Sigmoid colon (tissue), 7 donors: ENCODE measurements at places on chromosomes 12 and 14. TPM values are rescaled to one million over a fixed set of nuclear protein-coding genes. Genes with fewer than 3 reads are reported as not detected.

- H3K36me3 ChIP-seq: no peaks in the 10 kb centered on the region
- no peak overlapping the region for H3K27ac ChIP-seq
- no peaks in the 10 kb centered on the region for H3K27me3 ChIP-seq
- H3K4me3 ChIP-seq: no peak overlapping the region
Observed at GRCh38 chr12:3888659-3889058, 15.5 kb upstream of the PARP11 start.

GRCh38 chr12:15603474-15604085, 185.6 kb downstream of the EPS8 start:
- peaks cover 11% of the 10 kb centered on the region for H3K4me1 ChIP-seq
- no peaks in the 10 kb centered on the region for H3K36me3 ChIP-seq
- no peak overlapping the region for H3K27ac ChIP-seq
- H3K27me3 ChIP-seq: no peaks in the 10 kb centered on the region
- no peak for DNase-seq
- H3K4me3 ChIP-seq: no peak overlapping the region

DNA sequence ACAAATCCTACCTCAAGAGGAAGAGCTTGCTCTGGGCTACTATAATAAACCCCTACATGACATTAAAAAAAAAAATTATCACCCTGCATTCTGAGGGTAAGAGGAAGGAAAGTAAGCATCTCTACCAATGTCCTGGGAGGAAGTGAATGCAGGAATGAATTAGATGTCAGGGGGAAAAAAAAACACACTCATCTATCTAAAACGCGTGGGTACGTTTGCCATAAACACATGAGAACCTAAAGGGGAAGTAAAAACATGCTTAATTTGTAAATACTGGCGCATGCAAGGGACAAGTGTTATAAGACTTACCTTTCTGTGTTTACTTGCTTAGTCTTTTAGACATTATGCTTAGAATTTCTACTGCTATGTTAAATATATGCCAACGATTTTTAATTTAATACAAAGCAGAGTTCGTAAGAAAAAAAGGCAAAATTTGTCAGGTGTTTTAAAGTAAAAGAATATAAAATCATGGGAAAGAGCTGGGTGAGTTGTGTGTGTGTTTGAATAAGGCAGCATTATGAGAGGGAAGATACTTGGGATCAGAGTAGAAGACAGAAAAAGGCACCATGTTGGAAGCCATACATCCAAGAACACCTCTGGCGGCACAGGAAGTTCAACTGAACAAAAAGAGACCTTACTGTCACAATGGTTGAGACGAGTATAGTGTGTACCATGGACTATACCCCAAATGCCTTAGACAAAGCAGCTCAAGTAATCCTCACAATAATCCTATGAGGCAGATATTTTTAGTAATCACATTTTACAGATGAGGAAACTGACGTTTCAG, 1.5 kb downstream of the TMED8 start:
- no peak for DNase-seq
- H3K27ac ChIP-seq: no peak overlapping the region
- no peaks in the 10 kb centered on the region for H3K27me3 ChIP-seq

DNA sequence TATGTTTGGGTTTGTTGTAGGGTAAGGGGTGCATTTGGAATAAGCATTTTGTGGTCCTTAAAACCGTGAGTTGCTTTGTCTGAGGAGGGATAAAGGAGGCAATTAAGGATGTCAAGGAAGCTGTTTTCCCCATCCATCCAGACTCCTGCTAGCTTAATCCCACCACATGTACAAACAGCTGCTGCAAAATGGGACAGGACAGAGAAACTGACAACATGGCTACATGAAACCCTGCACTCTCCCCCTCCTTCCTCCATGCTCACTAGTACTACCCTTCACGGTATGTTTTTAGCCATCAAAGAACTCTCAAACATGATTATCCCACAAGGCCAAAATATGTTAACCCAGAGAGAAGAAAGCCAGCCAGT, 20.6 kb downstream of the ST8SIA1 start:
- no peak overlapping the region for H3K4me3 ChIP-seq
- H3K4me1 ChIP-seq: peaks cover 25% of the 10 kb centered on the region
- no peak overlapping the region for H3K27ac ChIP-seq
- no peaks in the 10 kb centered on the region for H3K36me3 ChIP-seq
- no peaks in the 10 kb centered on the region for H3K27me3 ChIP-seq
- no peak for DNase-seq

- peak overlapping the region; percentile 53 for H3K27ac ChIP-seq
- H3K4me1 ChIP-seq: peaks cover 10% of the 10 kb centered on the region
- DNase-seq: no peak
- H3K27me3 ChIP-seq: no peaks in the 10 kb centered on the region
Observed at GRCh38 chr14:71680736-71681387, 251.4 kb upstream of the RGS6 start.

GRCh38 chr14:51845811-51846210, 14.6 kb upstream of the GNG2 start:
- no peaks in the 10 kb centered on the region for H3K4me1 ChIP-seq
- no peak for DNase-seq
- H3K27me3 ChIP-seq: no peaks in the 10 kb centered on the region
- no peak overlapping the region for H3K4me3 ChIP-seq
- no peak overlapping the region for H3K27ac ChIP-seq
- no peaks in the 10 kb centered on the region for H3K36me3 ChIP-seq

DNA sequence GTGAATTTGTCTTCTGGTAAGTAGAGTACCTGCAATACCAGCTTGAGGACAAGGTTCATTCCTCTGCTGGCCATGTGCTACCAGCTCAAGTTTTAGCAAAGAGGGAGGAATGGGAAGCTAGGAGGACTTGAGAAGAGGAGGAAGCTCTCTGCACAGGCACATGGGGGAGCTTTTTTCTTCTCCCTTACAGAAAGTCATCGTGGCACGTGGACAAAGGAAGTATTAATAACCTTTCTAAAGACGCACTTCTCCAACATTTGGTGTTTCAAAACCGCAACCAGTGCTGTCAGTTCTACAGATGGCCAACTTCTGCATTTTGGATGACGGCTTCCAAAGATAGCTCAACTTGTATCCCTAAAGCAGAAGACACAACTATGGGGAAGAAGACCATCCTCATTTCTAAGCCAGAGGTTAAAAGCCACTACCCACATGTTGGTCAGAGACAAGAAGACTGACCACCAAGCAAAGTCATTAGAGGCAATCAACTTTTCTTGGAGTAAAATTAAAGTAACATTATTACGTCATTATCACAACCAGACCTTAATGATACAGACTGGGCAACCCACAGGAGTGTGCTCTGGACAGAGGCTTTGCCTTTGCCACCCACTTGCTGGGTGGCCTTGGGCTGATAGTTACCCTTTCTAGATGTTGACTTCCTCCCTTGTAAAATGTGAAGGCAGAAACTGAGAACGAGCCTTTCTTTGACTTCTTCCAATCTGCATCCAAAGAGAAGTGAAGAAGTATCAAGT, 12.3 kb upstream of the TMED10 start:
- no peaks in the 10 kb centered on the region for H3K27me3 ChIP-seq
- H3K27ac ChIP-seq: no peak overlapping the region
- DNase-seq: no peak
- H3K4me3 ChIP-seq: no peak overlapping the region
- H3K36me3 ChIP-seq: no peaks in the 10 kb centered on the region
- H3K4me1 ChIP-seq: no peaks in the 10 kb centered on the region

DNA sequence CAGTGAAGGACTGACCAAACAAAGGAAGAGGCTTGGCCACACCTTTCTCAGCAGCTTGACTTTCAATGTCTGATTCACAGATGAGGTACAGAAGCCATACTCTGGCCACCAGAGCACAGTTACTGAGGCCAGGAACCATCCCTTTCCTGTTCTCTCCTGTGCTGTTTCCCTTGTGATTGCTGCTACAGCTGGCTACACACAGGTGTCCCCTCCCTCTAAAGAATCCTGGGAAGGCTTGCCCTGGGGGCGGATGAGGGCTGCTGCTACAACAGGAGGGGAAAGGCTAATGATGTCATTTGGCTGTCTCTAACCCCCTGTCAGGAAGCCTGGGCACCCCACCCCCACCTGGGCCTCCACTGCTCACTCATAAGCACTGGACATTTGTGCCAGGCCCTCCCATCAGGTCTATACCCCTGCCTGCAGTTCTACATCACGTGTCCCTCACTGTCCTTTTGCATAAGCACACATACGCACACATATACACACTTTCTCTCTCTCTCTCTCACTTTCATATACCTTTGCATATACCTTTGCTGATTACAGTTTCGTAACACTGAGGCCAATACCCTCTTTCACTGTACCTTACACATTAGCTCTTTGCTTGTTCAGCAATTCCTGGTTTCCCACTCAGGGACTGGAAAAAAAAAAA, 41.4 kb downstream of the PRPF40B start:
- no peak overlapping the region for H3K27ac ChIP-seq
- H3K4me3 ChIP-seq: no peak overlapping the region
- H3K4me1 ChIP-seq: peaks cover 25% of the 10 kb centered on the region
- no peaks in the 10 kb centered on the region for H3K27me3 ChIP-seq

DNA sequence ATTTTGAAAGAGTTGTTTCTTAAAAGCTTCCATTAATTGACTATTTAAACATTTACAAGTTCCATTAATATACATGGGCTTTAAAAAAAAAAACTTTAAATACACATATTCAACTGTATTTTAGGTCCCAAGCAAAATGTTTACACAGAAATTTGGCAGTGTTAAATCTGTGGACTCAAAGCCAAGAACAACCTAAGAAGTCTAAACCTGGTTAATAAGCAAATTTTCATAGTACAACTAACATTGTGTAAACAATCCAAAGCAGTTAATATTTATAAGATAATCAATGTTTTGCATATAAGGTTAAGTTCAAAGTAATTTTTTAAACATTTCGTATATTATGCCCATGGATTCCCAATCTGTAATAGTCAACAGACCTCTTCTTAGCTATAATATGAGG, 77.0 kb downstream of the EPS8 start:
- no peaks in the 10 kb centered on the region for H3K27me3 ChIP-seq
- no peak for DNase-seq
- H3K4me1 ChIP-seq: peaks cover 24% of the 10 kb centered on the region
- no peaks in the 10 kb centered on the region for H3K36me3 ChIP-seq
- no peak overlapping the region for H3K27ac ChIP-seq

- H3K27me3 ChIP-seq: peaks cover 13% of the 10 kb centered on the region
- H3K27ac ChIP-seq: no peak overlapping the region
- DNase-seq: no peak
- H3K4me3 ChIP-seq: no peak overlapping the region
- H3K4me1 ChIP-seq: no peaks in the 10 kb centered on the region
- no peaks in the 10 kb centered on the region for H3K36me3 ChIP-seq
Observed at GRCh38 chr14:99382071-99382470, 98.6 kb downstream of the SETD3 start.

- H3K27ac ChIP-seq: peak overlapping the region; percentile 43
- H3K4me3 ChIP-seq: no peak overlapping the region
- DNase-seq: peak; percentile 30
- H3K36me3 ChIP-seq: no peaks in the 10 kb centered on the region
Observed at GRCh38 chr14:77314539-77315457, 5.9 kb downstream of the POMT2 start.

DNA sequence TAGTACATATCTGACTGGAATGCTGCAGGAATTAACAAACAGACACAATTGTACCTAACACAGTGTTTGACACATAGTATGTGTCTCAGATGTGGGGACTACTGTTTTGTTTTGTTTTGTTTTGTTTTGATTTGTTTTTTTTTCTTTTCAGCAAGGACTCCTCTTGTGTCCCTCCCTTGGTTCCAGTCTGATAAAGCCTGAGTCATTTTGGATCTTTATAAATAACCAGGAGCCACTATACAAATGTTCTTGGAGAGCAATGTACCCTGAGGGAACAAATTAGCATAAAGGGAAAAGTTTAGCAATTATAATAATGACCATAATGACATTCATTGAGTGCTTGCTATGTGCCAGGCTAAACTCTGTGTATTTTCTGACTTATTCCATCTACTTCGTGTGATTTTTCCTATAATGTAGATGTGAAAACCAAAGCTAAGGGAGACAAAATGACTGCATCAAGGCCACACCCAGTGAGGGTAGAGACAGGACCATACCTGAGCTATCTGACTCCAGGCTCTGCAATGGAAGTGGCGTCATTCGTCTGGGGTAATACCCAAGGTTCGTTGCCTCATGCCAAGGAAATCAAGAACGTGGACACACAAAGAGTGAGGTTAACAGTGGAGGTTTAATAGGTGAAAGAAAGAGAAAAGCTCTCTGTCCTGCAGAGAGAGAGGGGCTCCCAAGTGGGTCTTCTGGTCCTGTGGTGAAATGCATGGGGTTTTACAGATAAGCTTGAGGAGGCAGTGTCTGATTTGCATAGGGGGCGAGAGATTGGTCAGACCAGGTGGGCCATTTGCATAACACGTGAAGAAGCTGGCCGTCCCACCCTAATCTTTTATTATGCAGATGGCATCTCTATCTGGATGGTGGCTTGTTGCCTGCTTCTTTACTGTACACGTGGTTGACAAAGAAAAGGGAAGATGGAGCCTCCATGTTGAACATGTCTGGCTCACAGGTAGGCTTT, 285.5 kb upstream of the SFSWAP start:
- peaks cover 17% of the 10 kb centered on the region for H3K27me3 ChIP-seq
- no peaks in the 10 kb centered on the region for H3K4me1 ChIP-seq
- DNase-seq: no peak
- H3K36me3 ChIP-seq: no peaks in the 10 kb centered on the region
- no peak overlapping the region for H3K4me3 ChIP-seq

DNA sequence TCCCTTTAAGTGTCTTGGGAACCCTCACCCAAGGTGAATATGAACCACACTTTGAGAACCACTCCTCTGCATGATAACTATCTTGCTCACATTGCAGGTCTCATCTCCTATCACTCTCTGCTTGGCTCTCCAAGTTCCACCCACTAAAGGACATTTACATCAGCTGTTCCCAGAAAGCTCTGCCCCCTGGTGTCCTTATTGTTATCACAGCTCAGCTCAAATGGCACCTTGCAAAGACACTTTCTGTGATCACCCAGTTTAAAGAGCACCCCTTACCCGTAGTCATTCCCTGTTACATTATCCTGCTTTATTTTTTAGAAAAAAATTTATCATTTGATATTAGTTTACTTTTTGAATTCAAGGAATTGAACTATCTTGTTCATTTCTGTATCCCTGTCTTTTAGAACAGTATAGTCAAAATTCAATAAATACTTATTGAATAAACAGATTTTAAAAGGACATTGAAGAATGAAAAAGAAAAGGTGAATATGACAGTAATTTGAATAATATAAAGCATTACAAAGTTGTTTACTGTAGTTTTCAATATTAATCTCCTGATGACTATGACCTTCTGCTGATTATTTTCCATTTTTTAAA, 20.5 kb upstream of the GUCY2C start:
- no peak overlapping the region for H3K27ac ChIP-seq
- no peak overlapping the region for H3K4me3 ChIP-seq
- no peak for DNase-seq
- H3K4me1 ChIP-seq: no peaks in the 10 kb centered on the region
- no peaks in the 10 kb centered on the region for H3K36me3 ChIP-seq

GRCh38 chr14:54758041-54758440, 144.6 kb downstream of the GCH1 start:
- H3K4me1 ChIP-seq: peaks cover 3% of the 10 kb centered on the region
- H3K27ac ChIP-seq: no peak overlapping the region
- H3K36me3 ChIP-seq: peaks cover 63% of the 10 kb centered on the region
- H3K27me3 ChIP-seq: no peaks in the 10 kb centered on the region
- no peak overlapping the region for H3K4me3 ChIP-seq

- peak; percentile 63 for DNase-seq
- no peaks in the 10 kb centered on the region for H3K36me3 ChIP-seq
- H3K4me1 ChIP-seq: peaks cover 15% of the 10 kb centered on the region
- H3K27me3 ChIP-seq: peaks cover under 1% of the 10 kb centered on the region
Observed at GRCh38 chr14:73231981-73232851, 5.1 kb upstream of the PAPLN start.

GRCh38 chr12:123142518-123142840, 8.4 kb downstream of the PITPNM2 start:
- peak overlapping the region; percentile 92 for H3K27ac ChIP-seq
- no peak overlapping the region for H3K4me3 ChIP-seq
- H3K4me1 ChIP-seq: no peaks in the 10 kb centered on the region
- no peaks in the 10 kb centered on the region for H3K27me3 ChIP-seq

CDH24 gene
- polyA plus RNA-seq: 0.46 TPM

TMEM233 gene
- 0.10 TPM for polyA plus RNA-seq

TAS2R50 gene
- polyA plus RNA-seq: not detected

CCDC63 gene
- polyA plus RNA-seq: not detected

TAS2R10 gene
- polyA plus RNA-seq: not detected

IL23A gene
- polyA plus RNA-seq: not detected
